ENCODE measurements at places on chromosomes 11 and 22. TPM values are rescaled to one million over a fixed set of nuclear protein-coding genes. Genes with fewer than 3 reads are reported as not detected.

Gene ARL2
- total RNA-seq = 76.9 TPM

DNA sequence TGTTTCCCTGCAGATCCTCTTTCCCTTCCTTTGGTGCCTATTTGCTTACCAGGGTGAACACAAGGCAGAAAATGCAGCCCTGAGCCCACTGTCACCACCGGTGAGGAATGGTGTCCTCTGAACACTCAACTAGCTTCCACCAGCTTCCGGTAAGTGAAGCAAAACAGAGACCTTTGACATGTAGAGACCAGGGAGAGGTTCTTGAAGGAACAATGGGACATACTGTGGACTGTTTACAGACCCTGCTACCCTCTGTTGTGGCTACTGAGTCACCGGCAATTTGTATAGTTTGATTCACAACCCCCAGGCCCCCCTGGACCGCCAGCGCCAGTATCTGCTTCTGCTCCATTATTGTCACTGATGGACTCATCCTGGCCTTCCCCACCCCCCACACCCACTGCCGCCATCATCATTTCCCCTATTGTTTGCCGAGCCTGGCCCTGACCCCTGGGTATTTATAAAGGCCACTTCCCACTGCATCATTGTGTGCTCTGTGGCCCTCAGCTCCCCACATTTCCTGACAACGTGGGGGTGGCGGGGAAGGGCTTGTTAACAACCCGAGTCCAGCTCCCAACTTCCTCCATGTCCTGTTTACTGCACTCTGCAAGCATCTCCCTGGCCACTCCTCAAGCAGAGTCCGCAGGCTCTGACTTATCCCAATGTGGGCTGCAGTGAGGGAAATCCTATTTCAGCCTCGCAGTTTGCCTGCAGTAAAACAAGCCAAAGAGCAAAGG, 252.9 kb downstream of the ETS1 start:
- DNase-seq = no peak

Gene CHADL
- 0.15 TPM for total RNA-seq

- peak; percentile 20 for DNase-seq
These were observed 5.4 kb upstream of the MIF start for GRCh38 chr22:23888615-23889401.

Gene OR8B8
- total RNA-seq = not detected

DNA sequence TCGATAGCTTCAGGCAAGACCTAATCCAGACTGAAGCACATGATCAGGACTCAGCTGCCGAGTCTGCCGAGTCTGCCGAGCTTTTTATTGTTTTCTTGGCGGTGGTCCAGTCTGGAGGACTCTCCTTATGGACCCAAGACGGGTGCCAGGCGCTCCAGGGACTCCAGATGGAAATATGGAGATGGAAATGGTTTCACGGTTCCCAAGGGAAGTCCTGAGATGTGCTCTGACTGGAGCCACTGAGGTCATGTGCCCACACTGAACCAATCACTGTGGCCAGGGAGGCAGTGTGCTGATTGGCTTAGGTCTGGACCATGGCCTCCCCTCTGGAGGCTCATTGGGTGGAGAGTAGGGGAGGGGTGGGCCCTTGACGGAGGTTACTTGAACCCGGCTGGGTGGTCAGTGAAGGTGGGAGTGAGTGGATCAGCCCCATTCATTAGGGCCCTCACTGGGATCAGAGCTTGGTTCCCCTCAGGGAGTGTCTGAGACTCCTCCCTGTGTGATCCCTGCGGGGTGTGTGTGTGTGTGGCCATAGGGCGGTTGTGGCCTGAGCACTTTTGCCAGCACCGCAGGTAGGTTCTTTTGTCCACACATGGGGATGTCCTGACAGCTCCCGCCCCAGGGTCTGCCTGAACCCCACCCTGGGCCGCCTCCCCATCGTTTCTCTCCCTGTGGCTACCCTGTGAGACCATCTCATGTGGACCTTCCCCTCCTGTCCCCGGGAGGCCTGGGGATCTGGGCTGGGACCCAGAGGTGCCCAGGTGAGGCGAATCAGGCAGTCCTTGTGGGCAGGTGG, 14.0 kb downstream of the RPS6KA4 start:
- peak; percentile 44 for DNase-seq

Gene CHRDL2
- total RNA-seq = not detected

DNA sequence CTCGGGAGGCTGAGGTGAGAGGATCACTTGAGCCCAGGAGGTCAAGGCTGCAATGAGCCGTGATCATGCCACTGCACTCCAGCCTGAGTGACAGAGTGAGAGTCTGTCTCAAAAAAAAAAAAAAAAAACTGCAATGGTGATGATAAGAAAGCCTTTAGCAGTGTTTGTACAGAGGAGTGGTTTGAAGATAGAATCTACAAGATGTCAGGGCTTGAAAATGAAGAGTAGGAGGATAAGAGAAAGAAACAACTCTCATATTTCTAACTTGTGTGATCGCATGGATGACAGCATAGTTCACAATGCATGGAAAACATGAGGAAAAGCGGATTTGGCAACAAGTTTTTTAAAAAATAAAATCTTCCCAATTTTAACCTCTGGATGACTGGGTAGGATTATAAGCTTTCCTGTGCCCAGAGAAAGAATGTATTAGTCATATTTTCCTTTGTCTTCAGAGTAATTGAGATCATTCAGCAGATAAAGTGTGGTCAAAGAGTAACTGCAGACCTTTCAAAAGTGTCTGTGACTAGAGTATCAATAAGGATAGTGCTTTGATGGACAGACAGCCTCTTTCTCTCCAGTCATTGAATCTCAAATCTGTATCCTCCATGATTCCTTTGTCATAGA, 328.1 kb downstream of the CASP12 start:
- DNase-seq = no peak

Gene PYGM
- total RNA-seq = 0.54 TPM

Gene FKBP2
- total RNA-seq = 57.6 TPM

GRCh38 chr11:87819151-87819550, 356.1 kb downstream of the RAB38 start:
- DNase-seq = no peak

Gene NLRP6
- not detected for total RNA-seq

- no peak for DNase-seq
These were observed 945.0 kb downstream of the BRD1 start for GRCh38 chr22:48882636-48883200.

Gene CEP126
- total RNA-seq = 2.7 TPM

DNA sequence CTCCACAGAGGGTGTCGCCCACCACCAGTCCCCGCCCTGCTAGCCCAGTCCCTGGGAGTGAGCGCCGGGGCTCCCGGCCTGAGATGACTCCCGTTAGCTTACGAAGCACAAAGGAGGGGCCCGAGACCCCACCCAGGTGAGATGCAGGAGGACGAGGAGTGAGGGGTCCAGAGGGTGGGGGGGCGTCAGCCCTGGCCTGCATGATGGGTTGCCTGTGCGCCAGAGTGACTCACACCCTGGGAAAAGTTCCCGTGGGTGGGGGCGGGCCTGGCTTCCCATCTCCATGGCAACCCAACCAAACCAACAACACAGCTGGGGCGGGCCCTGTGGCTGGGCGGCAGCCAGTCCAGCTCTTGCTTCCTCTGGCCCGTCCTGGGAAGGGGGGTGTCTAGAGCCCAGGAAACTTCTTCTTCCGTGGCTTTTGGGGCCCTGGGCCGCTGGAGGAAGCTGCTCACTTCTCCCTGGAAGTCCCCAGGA, 4.5 kb downstream of the GAS2L1 start:
- DNase-seq = peak; percentile 73

GRCh38 chr11:18697576-18697975, 1.0 kb upstream of the TMEM86A start:
- DNase-seq = no peak

DNA sequence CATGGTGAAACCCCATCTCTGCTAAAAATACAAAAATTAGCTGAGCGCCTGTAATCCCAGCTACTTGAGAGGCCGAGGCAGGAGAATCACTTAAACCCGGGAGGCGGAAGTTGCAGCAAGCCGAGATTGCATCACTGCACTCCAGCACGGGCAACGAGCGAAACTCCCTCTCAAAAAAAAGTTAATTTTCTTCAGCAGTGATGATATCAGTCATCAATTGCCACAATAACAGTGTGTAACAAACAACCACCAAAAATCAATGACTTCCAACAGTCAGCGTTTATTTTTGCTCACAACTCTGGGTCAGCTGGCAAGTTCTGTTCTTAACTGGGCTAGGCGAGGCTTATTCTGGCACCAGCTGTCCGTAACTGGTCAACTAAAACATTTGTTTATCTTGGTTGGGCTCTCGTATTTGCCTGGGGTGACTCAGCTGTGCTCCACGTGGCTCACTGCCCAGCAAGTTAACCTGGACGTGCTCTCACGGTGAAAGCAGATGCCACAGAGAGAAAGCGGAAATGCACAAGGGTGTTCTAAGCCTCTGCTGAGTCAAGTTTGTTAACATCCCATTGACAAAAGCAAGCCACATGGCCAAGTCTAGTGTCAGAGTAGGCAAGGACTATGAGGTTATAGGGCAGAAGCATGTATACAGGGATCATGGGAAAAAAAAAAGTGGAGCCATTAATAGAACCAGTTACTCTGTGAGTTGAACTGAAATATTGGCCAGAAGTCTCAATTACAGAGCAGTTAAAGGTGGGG, 52.1 kb downstream of the LHFPL7 start:
- DNase-seq = peak; percentile 98

- DNase-seq = no peak
These were observed 14.1 kb upstream of the NUP50 start for GRCh38 chr22:45149671-45150070.

Gene TECTA
- total RNA-seq = not detected

GRCh38 chr11:5577101-5577500, 3.6 kb upstream of the OR52B6 start:
- DNase-seq = no peak

DNA sequence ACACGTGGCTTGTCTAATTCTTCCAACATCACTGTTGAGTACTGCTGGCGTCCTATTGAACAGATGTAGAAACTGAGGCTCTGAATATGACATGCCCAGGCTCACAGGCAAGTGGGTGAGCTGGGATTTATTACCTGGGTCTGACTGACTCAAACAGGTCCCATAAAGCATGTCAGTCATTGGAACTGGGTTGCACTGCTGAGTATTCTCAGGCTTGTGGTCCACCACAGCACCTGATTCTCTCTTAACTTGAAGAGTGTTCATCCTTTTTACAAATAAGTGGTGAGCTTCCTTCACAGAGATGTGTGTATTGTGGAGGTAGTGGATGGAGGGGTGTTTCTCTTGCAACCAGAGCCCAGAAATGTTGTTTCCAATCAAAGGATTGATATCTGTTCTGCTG, 44.5 kb downstream of the SC5D start:
- DNase-seq = no peak

DNA sequence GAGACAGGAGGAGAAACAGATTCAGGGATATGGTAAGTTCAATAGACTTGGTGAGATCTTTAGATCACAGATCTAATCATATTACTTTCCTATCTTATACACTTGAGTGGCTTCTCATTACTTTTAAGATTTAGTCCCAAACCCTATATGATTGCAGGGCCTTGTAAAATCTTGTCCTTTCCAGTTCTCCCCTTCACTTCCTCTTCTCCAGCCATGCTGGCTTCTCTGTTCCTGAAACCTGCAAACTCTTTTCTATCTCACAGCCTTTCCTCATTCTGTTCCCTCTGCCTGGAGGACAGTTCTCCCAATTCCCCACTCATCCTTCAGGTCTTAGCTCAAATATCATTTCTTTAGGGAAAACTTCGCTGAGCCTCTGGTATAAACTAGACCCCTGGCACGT, 65.9 kb upstream of the BIRC3 start:
- no peak for DNase-seq

Gene ANO3
- total RNA-seq = 0.47 TPM

Gene KDM4D
- total RNA-seq = 0.57 TPM

- DNase-seq = no peak
These were observed 72.5 kb upstream of the CTSC start for GRCh38 chr11:88410056-88410455.
